Left renal cortex interstitium (tissue), 4 donors: ENCODE measurements at places on chromosomes 13 and 19. TPM values are rescaled to one million over a fixed set of nuclear protein-coding genes. Genes with fewer than 3 reads are reported as not detected.

- DNase-seq = no peak
These were observed 84.6 kb downstream of the CYSLTR2 start for GRCh38 chr13:48738311-48738710.

DNA sequence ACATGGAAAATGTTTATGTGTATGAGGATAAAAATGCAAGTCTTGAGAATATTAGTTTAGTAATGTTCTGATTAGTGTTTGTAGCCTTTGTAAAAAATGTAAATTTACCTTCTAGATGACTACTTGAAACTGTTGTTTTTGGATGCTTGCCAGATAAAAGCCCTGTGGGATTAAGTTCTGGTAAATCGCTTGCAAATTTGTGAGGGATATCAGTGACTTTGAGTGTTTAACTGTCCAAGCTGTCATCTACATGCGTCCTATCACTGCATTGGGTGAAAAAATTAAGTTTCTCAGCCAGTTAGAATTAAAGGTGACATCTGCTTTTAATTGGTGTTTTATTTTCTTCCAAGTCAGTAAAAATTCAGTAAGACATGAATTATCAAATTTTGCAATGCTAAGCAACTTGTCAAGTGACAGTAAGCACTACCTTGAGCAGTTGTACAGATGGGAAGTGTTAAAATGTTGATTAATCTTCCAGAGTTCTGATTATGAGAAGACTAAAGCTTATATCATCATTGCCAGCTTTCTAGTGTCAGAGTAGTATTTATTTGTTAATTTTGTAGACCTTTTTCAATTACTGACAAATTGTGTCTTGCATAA is 88.0 kb downstream of the PCCA start:
- DNase-seq = no peak

DNA sequence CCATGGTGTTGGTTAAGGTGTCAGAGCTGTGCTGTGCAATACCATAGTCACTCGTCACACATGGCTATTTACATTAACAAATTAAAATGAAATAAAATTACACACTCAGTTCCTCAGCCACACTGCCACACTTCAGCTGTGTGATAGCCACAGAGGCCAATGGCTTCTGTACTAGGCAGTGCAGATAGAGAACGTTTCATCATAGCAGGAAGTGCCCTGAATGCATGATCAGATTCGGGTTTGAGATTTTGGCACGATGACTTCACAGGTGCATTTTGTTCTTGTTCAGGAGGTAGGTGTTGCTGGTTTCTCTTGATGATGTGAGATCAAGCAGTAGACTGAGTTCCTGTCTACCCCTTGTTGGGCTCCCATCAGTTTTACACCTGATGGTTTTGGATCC is 6.5 kb downstream of the ARMC6 start:
- no peak for DNase-seq

ZNF749 gene
- 17.1 TPM for polyA plus RNA-seq

DNA sequence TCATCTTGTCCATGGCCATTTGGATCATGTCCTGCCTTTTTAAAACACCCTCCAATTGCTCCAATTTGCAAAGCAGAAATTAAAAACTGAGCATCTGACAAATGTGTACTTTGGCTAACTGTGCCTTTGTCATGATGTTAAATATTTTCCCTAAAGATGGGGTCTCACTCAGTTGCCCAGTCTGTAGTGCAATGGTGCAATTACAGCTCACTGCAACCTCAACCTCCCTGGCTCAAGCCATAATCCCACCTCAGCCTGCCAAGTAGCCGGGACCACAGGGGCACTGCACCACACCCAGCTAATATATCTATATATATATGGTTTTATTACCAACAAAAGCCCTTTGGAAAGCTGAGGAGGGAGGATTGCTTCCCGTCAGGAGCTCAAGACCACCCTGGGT is 782.7 kb downstream of the UQCRFS1 start:
- DNase-seq = no peak
